ENCODE measurements at places on chromosomes 4 and X. TPM values are rescaled to one million over a fixed set of nuclear protein-coding genes. Genes with fewer than 3 reads are reported as not detected.

- H3K36me3 ChIP-seq: no peaks in the 10 kb centered on the region
- no peaks in the 10 kb centered on the region for H3K27me3 ChIP-seq
- peaks cover 15% of the 10 kb centered on the region for H3K4me1 ChIP-seq
These were observed 8.1 kb downstream of the PSAPL1 start for GRCh38 chr4:7426525-7427171.

DNA sequence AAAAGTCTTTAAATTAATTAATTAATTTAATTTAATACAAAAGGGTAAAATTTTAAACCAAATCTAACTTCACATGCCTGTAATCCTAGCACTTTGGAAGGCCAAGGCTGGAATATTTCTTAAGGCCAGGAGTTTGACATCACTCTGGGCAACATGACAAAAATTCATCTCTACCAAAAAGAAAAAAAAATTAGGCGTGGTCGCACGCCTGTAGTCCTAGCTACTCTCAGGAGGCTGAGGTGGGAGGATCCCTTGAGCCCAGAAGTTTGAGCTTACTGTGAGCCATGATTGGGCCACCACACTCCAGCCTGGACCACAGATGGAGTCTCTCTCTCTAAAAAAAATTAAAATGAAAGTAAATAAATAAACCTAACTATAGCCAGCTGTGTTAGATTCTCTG is 39.2 kb upstream of the ANTXR2 start:
- no peaks in the 10 kb centered on the region for H3K36me3 ChIP-seq
- H3K4me1 ChIP-seq: no peaks in the 10 kb centered on the region
- H3K27ac ChIP-seq: no peak overlapping the region
- no peak for DNase-seq
- no peak overlapping the region for H3K4me3 ChIP-seq
- H3K27me3 ChIP-seq: no peaks in the 10 kb centered on the region

DNA sequence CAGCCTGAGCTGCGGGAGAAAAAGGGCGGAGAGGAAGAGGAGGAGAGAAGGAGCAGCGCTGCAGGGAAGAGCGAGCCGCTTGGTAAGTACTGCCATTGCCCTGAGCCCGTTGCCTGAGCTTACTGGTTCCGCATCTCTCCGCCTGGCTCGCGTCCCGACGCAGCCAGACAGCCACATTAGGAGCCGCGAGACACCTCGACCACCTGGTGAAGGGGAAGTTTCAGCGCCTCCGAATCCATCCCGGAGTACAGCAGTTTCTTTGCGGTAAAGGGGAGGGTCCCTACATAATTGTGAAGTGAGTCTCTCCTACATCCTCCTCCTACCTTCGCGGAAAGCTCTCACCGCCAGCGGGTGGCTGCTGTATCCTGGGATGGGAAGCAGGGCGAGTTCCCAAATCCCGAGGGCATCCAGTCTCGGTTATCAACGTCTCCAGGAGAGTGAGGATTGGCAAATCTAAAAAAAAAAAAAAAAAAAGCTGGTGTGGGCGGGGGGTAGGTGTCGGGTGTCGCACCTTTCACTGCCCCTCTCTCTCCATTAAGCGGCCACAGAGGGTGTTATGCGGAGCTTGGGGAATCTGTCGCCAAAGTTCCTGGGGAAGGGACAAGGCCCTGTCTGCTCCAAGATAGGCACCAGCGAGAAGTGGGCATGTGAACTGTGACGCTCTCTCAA is 7.9 kb downstream of the TBX22 start:
- no peak for DNase-seq
- H3K4me3 ChIP-seq: no peak overlapping the region
- no peak overlapping the region for H3K27ac ChIP-seq
- 0 out of 2 replicates have a peak, but pooled peaks cover 3% of the 10 kb centered on the region for H3K27me3 ChIP-seq
- H3K36me3 ChIP-seq: no peaks in the 10 kb centered on the region
- no peaks in the 10 kb centered on the region for H3K4me1 ChIP-seq

- DNase-seq: no peak
- H3K4me1 ChIP-seq: no peaks in the 10 kb centered on the region
- H3K27ac ChIP-seq: no peak overlapping the region
- no peaks in the 10 kb centered on the region for H3K36me3 ChIP-seq
These were observed 81.4 kb downstream of the ANTXR2 start for GRCh38 chr4:79991601-79992000.

GRCh38 chr4:123477711-123478209 is 81.2 kb downstream of the SPRY1 start:
- peak overlapping the region; percentile 96 for H3K27ac ChIP-seq
- no peaks in the 10 kb centered on the region for H3K27me3 ChIP-seq
- peaks cover 31% of the 10 kb centered on the region for H3K4me1 ChIP-seq
- H3K36me3 ChIP-seq: no peaks in the 10 kb centered on the region

DNA sequence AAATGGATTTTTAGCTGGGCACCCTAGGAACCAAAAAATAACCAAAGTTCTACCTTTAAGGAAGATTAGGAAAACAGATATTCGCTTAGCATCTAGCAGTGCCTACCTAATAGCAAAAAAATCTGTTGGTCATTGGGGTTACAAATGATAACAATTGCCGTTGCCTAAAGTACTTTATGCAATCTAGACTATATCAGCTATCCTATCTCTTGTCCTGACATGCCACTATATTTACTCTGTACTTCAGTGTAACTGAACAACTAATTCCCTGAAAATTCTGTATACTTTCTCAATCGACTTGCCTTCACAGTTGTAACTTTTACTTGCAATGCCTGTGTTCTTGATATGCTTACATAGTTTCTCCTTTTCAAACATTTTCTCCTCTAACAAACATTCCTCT is 282.9 kb upstream of the PCDH7 start:
- H3K27ac ChIP-seq: no peak overlapping the region
- H3K36me3 ChIP-seq: no peaks in the 10 kb centered on the region
- DNase-seq: no peak
- H3K27me3 ChIP-seq: no peaks in the 10 kb centered on the region
- H3K4me1 ChIP-seq: no peaks in the 10 kb centered on the region
- no peak overlapping the region for H3K4me3 ChIP-seq

DNA sequence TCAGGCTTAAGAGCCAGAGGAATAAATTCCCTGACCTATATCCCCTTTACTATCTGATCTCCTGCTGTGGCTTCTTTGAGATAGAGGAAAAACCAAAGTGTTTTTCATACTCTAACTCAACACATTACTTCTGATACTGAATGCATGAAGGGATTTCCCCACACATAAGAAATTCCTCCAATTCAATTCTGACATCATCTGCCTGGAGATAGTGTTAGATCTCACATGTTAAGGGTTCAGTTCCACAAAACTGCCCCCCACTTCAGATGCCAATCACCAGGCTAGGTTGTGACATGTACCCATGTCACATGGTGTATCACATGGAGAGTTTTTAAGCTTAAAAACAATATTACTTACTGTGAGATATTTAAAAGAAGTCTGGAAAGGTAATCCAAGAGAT is 46.8 kb downstream of the GSTCD start:
- no peaks in the 10 kb centered on the region for H3K27me3 ChIP-seq
- H3K27ac ChIP-seq: no peak overlapping the region
- no peaks in the 10 kb centered on the region for H3K4me1 ChIP-seq
- DNase-seq: no peak
- no peak overlapping the region for H3K4me3 ChIP-seq

DNA sequence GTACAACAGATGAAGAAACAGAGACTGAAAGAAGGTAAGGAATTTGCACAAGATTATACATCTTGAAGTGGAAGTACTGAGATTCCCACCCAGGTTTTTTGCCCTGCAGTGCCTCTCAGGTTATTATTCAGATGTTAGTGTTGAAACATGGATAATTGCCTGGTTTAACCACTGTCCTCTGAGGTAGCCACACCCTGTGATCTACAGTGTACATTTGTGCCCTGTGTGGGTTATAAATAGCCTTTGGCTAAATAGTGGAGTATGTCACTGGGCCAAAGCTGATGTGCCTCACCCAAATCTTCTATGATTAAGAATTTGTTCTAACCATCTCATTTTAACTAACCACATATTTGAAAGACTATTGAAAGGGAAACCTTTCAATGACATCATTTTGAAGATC is 5.4 kb upstream of the ASB5 start:
- H3K4me3 ChIP-seq: no peak overlapping the region
- no peaks in the 10 kb centered on the region for H3K27me3 ChIP-seq
- DNase-seq: peak; percentile 56
- H3K4me1 ChIP-seq: peaks cover 21% of the 10 kb centered on the region

- no peak overlapping the region for H3K27ac ChIP-seq
- no peak overlapping the region for H3K4me3 ChIP-seq
- no peaks in the 10 kb centered on the region for H3K27me3 ChIP-seq
- H3K4me1 ChIP-seq: no peaks in the 10 kb centered on the region
- no peak for DNase-seq
- no peaks in the 10 kb centered on the region for H3K36me3 ChIP-seq
These were observed 52.2 kb downstream of the BEX3 start for GRCh38 chrX:103428525-103428924.

GRCh38 chr4:71202705-71203104 is 136.1 kb upstream of the SLC4A4 start:
- H3K4me3 ChIP-seq: no peak overlapping the region
- H3K36me3 ChIP-seq: no peaks in the 10 kb centered on the region
- H3K27me3 ChIP-seq: no peaks in the 10 kb centered on the region
- DNase-seq: no peak
- no peaks in the 10 kb centered on the region for H3K4me1 ChIP-seq

- peaks cover 12% of the 10 kb centered on the region for H3K4me1 ChIP-seq
- peak; percentile 45 for DNase-seq
- no peaks in the 10 kb centered on the region for H3K27me3 ChIP-seq
- H3K4me3 ChIP-seq: no peak overlapping the region
- no peak overlapping the region for H3K27ac ChIP-seq
These were observed 77.8 kb downstream of the OR13H1 start for GRCh38 chrX:131621650-131622049.

- DNase-seq: no peak
- no peak overlapping the region for H3K27ac ChIP-seq
- H3K27me3 ChIP-seq: no peaks in the 10 kb centered on the region
- H3K36me3 ChIP-seq: no peaks in the 10 kb centered on the region
- no peak overlapping the region for H3K4me3 ChIP-seq
- no peaks in the 10 kb centered on the region for H3K4me1 ChIP-seq
These were observed 68.6 kb downstream of the CAMK2D start for GRCh38 chr4:113692809-113693411.

DNA sequence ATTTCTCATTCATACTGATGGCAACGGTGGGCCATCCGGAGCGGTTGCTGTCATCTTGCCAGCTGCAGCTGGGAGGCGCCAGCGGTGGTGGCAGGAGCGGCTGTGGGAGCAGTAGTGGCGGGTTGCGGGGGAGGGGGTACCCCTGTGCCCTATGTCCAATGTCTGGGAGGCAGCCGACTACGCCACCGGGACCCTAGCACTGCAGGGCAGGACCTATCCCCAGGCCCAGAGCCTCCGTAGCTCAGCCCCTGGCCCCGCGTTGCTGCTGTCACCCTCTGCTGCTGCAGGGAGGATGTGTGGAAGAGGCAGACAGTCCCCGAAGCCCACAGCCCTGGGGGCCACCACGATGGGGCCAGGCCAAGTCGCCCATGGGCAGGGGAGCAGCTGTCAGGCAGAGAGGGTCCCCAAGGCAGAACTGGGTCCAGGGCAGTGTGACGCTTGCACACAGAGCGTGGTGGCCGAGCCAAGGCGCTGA is 10.0 kb upstream of the SPP1 start:
- H3K27me3 ChIP-seq: no peaks in the 10 kb centered on the region
- no peak overlapping the region for H3K27ac ChIP-seq
- H3K36me3 ChIP-seq: no peaks in the 10 kb centered on the region

DNA sequence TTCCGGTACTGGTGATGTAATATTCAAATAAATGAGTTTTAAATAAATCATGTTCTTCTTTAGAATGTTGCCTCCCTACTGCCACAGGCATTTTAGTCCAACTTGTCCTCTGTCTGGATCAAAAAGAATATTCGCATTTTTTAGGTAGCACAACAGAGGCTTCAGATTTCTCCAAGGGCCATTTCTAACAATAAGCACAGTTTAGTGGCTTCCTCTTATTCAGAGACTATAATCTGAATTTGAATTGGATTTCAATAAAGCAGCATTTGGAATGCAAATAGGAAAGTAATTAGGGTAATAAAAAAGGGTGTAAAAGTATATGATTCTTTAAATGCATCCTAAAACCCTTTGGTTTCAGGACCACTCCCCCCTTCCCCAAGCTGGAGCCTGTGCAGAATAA is 167.9 kb upstream of the GLRA2 start:
- H3K36me3 ChIP-seq: no peaks in the 10 kb centered on the region
- H3K4me3 ChIP-seq: no peak overlapping the region
- no peak overlapping the region for H3K27ac ChIP-seq
- peaks cover 8% of the 10 kb centered on the region for H3K4me1 ChIP-seq
- H3K27me3 ChIP-seq: no peaks in the 10 kb centered on the region
- no peak for DNase-seq

- no peaks in the 10 kb centered on the region for H3K36me3 ChIP-seq
- no peak overlapping the region for H3K27ac ChIP-seq
- DNase-seq: no peak
- H3K4me1 ChIP-seq: no peaks in the 10 kb centered on the region
- no peak overlapping the region for H3K4me3 ChIP-seq
These were observed 92.0 kb downstream of the PRKX start for GRCh38 chrX:3621414-3621813.

DNA sequence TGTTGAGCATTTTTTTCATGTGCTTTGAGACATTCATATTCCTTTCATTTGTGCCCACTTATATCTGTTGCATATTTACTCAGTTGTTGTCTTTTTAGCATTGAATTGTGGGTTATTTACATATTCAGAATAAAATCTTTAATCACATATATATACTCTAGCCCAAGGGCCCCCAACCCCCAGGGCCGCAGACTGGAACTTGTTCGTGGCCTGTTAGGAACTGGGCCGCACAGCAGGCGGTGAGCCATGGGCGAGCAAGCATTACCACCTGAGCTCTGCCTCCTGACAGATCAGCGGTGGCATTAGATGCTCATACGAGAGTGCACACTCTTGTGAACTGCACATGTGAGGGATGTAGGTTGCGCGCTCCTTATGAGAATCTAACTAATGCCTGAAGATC is 480.6 kb downstream of the KCTD8 start:
- no peaks in the 10 kb centered on the region for H3K4me1 ChIP-seq
- H3K27me3 ChIP-seq: 0 out of 2 replicates have a peak, but pooled peaks cover 3% of the 10 kb centered on the region
- H3K27ac ChIP-seq: no peak overlapping the region
- DNase-seq: no peak
- no peak overlapping the region for H3K4me3 ChIP-seq

- no peaks in the 10 kb centered on the region for H3K27me3 ChIP-seq
- no peak for DNase-seq
- no peaks in the 10 kb centered on the region for H3K36me3 ChIP-seq
- H3K27ac ChIP-seq: no peak overlapping the region
- H3K4me1 ChIP-seq: no peaks in the 10 kb centered on the region
- H3K4me3 ChIP-seq: no peak overlapping the region
These were observed 1393.4 kb upstream of the PCDH7 start for GRCh38 chr4:29326816-29327215.

DNA sequence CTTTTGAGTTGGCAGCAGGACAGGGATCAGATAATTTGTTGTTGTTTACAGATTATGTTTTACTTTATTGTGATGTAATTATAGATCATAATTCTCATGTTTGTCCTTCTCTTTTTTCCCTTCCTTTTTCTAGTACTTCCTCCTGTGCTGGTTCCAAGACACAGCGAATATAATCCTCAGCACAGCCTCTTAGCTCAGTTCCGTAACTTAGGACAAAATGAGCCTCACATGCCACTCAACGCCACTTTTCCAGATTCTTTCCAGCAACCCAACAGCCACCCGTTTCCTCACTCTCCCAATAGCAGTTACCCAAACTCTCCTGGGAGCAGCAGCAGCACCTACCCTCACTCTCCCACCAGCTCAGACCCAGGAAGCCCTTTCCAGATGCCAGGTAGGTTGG is 58.0 kb downstream of the SMAD1 start:
- no peak for DNase-seq
- H3K27me3 ChIP-seq: no peaks in the 10 kb centered on the region
- H3K36me3 ChIP-seq: no peaks in the 10 kb centered on the region
- no peak overlapping the region for H3K27ac ChIP-seq
- H3K4me1 ChIP-seq: peaks cover 13% of the 10 kb centered on the region

WAS gene
- total RNA-seq: 0.22 TPM

PLP2 gene
- 90.0 TPM for total RNA-seq

SPARCL1 gene
- total RNA-seq: not detected

FRMD7 gene
- not detected for total RNA-seq

CT47A1 gene
- total RNA-seq: not detected
